ENCODE measurements at places on chromosomes 7 and 10. TPM values are rescaled to one million over a fixed set of nuclear protein-coding genes. Genes with fewer than 3 reads are reported as not detected.

DNA sequence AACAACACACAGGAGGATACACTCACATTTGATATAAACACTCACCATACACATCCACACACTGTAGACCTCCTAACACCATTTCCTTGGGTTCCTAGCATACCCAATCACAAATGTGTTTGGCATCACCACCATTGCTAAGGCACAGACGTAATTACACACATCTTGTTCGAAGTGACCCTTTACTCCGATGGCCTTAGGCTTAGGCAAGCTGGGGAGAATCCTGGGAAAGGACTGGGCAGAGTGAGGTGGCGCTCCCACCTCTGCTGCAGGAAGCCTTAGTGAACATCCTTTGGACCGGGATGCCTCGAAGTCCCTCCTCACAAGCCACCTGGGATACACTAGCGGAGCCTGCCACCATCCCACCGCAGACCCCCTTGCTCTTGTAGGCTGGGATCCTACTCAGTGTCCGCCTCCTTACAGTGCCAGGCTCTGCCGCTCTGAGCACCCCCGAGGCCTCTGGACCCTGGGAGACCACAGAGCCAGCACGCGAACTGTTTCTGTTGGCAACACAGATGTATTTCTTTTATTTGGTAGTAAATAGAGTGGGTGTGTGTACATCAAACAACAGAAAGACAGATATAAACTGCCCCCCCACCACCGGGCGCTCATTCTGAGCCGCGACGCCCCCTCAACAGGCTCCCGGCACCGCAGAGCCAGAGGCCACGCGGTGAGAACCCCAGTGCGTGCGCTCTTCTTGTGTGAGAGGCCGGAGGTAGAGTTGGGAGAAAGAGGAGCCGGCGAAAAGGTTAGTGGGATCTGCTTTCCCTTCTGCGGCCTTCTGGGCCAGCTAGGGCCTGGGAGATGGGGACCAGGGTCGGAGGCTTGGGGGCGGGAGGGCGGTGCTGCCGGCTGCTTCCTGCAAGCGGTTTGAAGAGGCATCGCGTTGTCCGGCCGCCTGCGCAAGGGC lies 5.9 kb upstream of the HMX2 start:
- H3K27me3 ChIP-seq, result peaks cover 95% of the 10 kb centered on the region
- H3K27ac ChIP-seq, result no peak overlapping the region
- no peak for DNase-seq
- H3K36me3 ChIP-seq, result no peaks in the 10 kb centered on the region
- no peak overlapping the region for H3K4me3 ChIP-seq

DNA sequence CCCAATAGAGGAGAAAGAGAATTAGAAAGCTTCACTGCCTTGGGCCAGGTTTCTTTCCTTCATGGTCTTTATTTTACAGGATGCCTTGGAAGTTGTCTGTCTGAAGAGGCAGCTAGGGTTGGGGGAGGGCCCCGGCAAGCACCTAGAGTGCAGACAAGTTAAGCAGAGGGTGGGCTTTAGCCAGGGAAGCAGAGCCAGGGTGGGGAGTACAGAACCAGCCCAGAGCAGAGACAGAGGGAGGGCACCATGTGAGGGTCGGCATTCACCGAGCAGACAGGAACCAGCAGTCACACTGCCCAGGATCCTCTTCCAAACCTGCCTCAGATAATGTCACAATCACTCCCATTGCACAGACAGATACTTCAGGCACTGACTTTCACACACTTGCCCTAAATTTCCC lies 75.9 kb downstream of the ADARB2 start:
- DNase-seq, result no peak
- no peak overlapping the region for H3K27ac ChIP-seq
- no peak overlapping the region for H3K4me3 ChIP-seq
- H3K4me1 ChIP-seq, result peaks cover 1% of the 10 kb centered on the region

SP4 gene
- 19.2 TPM for total RNA-seq

NUTM2B gene
- total RNA-seq, result 1.9 TPM

Measured in progenitor cell of endocrine pancreas (in vitro differentiated cells).